Spinal cord (tissue), 10 donors: ENCODE measurements at places on chromosomes 7 and 10.

GRCh38 chr10:130635528-130635927 lies 499.3 kb downstream of the GLRX3 start:
- no peak for DNase-seq

DNA sequence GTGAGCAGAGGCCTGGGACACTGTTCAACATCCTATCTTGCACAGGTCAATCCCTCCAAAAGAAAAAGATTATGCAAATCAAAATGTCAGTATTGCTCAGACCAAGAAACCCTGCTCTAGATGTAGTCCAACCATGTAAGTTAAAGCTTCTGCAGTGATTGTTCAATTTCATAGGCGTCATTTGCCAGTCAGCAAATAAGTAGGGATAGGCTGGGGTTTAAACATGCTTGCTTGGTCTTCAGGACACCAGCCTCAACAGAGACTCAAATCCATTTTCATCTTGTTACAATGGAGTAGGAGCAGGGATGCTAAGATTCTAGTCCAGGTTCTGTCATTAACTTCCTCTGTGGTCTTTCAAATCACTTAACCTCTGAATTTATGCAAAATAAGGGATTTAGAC lies 89.1 kb downstream of the NRP1 start:
- no peak for DNase-seq

DNA sequence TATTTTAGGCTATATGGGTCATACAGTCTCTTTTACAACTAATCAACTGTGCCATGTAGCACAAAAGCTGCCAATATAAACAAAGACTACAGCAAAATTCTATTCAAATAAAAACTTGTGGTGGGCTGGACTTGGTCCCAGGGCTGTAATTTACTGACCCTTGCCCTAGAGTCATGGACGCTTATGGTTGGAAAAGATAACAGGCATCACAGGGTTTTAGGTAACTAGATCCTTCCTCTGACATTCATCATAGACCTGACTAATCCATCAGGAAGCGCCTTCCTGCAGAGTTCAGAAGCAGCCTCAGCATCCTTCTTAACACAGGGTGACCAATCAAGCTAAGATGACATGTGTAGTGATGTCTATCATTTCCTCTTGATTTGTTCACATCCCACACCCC lies 40.2 kb upstream of the GPAM start:
- no peak for DNase-seq

DNA sequence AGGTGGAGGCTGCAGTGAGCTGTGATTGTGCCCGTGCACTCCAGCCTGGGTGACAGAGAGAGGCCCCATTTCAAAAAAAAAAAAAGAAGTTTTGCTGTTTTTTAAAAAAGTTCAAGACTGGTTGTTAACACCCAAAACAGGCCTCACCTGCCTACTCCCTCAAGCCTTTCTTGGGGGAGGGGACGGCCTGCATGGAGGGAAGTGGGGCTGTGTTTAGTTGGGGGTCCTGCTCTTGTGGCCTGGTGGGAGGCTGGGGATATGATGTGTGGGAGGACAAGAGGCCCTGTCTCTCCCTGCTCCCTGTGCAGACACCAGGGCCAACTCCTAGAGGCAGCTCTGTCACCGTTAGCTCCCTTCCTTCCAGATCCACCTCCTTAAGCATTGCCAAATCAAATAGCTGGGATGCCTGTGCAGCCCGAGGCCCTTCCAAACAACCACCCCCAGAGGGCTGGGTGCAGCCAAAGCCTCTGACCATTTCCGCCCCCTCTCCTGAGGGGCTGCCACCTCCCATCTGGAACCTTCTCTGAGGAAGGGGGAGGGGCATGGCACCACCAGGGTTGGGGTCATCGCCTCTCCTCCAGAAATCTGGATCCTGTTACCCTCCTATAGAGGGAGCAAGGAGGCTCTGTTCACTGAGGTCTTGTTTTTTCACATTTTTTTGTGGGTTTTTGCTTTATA lies 32.9 kb upstream of the ANKRD2 start:
- DNase-seq = no peak

DNA sequence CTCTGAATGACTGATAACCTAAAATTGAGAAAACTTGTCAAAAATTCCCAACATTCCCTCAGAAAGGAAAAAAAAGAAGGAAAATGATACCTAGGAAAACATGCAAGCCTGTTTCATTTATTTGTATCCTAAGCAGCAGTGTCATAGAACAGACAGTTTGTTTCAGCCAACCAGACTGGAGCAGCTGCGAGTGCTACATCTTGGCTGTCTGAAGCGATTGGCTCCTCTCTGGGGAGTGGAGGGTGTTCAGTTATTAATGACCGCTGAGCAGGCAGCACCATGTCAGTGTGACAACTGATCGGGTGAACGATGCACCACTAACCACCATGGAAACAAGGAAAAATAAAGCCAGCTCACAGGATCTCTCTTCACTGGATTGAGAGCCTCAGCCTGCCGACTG lies at the start of gene LRRN3:
LRRN3 (plus strand) TSS at position 282 of the 400 bp plus-strand sequence. CDS start 31,646 bp downstream, outside the sequence.
- DNase-seq = peak; percentile 96

- DNase-seq = no peak
These were observed 175.9 kb downstream of the USP6NL start for GRCh38 chr10:11435581-11435981.

DNA sequence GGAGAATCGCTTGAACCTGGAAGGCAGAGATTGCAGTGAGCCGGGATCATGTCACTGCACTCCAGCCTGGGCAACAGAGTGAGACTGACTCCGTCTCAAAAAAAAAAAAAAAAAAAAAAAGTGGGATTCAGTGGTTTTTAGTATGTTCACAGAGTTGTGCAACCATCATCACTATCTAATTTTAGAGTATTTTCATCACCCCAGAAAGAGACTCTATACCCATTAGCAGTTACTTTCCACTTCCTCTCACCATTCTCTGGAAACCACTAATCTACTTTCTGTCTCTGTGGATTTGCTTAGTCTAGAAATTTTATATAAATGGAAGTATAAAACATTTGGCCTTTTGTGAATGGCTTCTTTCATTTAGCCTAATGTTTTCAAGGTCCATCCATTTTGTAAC lies 113.4 kb downstream of the ST7 start:
- DNase-seq = no peak

- no peak for DNase-seq
These were observed 68.4 kb upstream of the PDCD4 start for GRCh38 chr10:110803239-110803749.

DNA sequence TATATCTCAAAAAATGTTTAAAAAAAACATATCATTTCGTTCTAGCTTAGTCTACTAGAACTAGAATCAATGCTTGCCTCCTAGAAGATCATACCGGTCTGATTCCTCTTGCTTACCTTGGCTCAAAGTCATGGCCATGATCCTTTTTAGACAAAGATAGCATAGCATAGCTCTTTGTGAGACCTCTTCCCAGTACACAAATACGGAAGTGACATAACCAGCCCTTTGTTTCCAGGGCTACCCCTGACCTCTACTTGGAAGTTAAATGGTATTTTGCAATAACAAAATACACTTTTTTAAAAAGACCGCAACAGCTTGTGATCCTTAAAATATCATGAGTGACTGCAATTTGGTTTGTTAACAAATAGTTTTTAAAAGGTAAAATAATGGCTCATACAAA lies 130.7 kb upstream of the NOBOX start:
- DNase-seq = no peak

GRCh38 chr7:142356166-142356565 lies 98.3 kb upstream of the PRSS58 start:
- no peak for DNase-seq

GRCh38 chr10:61673360-61673759 lies 10.6 kb downstream of the CABCOCO1 start:
- peak; percentile 5 for DNase-seq

GRCh38 chr7:70884440-70884764 lies 247.5 kb upstream of the GALNT17 start:
- no peak for DNase-seq

- no peak for DNase-seq
These were observed 70.6 kb downstream of the FOXL3 start for GRCh38 chr7:360454-361100.

DNA sequence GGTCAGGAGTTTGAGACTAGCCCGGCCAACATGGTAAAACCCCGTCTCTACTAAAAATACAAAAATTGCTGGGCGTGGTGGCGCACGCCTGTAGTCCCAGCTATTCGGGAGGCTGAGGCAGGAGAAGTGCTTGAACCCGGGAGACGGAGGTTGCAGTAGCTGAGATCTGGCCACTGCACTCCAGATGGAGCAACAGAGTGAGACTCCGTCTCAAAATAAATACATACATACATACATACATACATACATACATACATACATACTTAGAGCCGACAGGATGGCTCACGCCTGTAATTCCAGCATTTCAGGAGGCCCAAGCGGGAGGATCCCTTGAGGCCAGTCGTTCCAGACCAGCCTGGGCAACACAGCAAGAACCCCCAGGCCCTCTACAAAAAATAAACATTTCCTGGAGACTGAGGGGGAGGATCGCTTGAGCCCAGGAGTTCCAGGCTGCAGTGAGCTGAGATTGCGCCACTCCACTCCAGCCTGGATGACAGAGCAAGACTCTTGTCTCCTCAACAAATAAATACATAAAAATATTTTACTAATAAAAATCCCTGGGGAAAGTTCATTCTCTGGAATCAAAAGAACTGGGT lies 90.9 kb upstream of the TNRC18 start:
- DNase-seq = no peak

DNA sequence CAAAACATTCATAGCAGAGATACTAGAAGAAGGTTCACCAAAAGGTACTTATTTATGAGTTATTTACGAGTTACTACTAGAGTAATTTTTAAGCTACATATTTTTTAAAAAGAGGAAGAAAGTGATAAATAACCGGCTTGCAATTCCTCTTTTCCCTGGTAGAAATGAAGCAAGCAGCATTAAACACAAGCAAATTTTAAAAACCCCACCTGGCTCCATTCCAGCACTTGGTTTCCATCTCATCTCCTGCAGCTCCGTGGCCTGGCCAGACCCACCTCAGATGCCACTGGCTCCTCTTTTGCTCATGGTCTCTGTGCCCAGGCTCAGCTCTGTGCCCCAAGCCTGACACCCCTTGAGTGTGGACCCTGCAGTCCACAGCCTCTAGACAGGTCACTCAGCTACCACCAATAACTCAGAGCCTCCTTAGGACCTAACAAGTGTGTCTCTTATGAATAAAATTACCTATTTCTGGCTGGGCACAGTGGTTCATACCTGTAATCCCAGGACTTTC lies 479.5 kb downstream of the TNS3 start:
- DNase-seq = no peak

DNA sequence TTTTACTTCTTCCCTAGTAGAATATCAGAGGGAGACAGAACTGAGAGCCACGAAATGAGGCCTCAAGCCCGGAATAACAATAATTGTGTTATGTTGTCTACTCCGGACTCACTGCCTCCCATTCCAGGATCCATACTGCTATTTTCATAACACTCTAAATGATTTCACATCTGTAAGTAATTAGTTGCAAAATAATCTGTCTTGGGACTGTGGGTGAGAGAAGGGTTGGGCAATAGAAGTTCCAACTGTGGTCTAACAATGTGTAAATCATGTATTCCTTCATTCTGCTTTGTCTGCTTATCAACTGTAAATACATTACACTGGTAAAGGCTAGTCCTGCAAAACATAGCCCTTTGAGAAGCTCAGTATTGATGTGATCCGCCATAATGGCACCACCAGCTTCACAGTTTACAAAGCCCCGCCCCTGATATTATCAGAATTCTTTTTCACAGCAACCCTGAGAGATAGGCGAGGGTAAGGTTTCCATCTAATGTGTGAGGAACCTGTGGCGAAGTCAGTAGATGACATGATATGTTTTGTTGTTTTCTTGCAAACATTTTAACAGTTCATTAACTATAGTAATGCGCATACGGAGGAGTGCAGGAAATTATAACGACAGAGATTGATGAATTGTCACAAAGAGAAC lies 265.7 kb upstream of the BMPER start:
- no peak for DNase-seq

DNA sequence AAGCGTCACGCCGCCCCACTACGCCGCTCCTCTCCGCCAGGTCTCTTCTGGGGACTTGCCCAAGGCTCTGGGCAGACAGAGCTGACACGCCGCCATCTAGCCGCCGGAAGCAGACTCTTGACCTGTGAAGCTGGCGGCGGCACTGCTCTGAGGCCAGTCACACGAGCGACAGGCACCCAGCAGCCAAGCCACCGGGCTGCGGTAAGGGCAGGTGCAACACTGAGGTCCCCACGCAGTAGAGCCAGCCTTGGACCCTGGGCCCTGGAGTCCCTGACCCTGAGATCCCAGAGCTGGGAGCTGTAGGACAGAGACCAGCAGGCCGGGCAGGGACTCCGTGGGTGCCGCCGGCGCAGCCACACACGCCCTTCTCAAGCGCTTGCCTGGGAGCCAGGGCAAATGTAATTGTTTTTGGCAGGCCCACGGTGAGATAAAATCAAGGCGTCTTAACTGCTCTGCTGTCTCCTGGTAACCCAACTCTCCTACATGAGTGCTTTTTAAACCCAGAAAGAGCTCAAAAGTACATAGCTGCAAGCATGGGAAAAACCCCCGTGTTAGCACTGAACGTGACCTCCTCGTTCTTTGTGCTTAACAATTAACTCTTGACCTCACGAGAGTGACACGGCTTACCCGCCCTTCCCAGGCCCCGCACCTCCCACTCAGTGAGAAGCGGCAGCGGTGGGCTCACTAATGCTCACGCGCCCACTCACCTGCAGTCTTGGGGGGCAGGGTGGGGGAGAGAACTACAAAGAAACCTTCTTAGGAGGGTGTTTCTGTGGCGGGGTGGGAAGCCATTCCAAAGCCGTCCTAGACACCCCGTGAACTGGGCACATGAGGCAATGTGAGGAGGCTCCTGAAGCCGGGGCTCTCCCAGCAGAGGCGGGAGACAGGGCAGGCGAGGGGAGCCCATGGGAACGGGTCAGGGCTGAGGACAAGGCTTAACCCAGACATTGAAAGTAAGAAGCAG lies 8.5 kb downstream of the GPER1 start:
- no peak for DNase-seq

- DNase-seq = no peak
These were observed 303.6 kb upstream of the LYZL1 start for GRCh38 chr10:28985137-28985885.

DNA sequence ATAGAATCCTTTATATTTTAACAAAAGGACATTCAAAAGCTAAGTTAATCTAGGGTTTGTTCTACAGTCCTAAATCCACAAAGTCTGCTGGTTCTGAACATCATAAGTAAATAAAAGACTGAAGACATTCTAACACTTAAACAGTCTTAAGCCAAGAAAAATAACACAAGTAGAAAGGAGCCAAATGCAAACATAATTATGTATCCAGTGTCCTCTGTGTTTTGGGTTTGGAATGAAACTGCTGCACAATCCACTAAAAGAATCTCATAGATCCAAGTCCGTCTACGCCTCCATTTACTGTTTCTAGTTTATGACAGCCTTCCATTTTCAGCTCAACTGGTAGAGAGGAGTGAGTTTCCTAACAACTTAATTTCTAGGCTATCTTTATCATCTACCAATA lies 623.6 kb upstream of the FZD8 start:
- DNase-seq = peak; percentile 22
